ENCODE measurements at places on chromosomes 16 and 17.

DNA sequence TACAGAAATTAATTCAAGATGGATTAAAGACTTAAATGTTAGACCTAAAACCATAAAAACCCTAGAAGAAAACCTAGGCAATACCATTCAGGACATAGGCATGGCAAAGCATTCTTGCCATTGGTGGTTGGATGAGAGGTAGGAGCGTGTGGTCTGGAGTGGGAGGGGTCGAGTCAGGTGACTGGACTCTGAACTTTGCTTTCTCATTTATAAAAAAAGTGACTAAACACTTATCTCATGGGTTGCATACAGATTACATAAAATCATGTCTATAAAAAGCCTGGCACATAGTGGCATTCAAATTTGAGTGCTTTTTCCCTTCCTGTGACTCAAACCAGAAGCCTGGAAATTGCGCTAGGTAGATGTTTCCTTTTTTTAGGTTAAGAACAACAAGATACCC is 159.7 kb upstream of the SHISA6 start:
- DNase-seq = no peak

GRCh38 chr16:706189-707061 is 824 bp upstream of the FBXL16 start:
- no peak for DNase-seq

GRCh38 chr17:6164996-6165395 is 94.8 kb downstream of the WSCD1 start:
- DNase-seq = no peak

DNA sequence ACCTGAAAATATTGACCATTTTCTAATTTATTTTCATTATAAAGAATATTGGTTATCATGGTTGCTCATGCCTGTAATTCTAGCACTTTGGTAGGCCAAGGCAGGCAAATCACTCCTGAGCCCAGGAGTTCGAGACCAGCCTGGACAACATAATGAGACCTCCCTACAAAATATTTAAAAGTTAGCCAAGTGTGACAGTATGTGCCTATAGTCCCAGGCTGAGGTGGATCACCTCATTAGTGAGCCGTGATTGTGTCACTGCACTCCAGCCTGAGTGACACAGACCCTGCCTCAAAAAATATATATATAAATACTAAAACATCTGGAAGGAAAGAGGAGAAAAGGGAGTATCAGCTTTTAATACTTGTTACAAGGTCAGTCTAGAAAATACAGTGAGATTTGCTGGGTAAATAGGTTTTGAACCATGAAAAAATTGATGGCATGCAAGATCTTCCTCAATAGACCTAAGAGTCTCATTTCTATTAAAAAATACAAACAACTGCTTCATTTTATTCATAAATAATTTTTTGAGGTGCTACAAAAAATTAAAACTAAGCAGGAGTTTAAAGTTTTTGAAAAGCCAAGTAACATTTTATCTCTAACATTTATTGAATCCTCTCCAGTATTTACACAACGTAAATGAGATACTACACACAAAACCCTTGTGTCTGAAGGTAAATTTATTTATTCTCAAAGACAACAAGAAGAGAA is 47.7 kb downstream of the TUBD1 start:
- DNase-seq = no peak

DNA sequence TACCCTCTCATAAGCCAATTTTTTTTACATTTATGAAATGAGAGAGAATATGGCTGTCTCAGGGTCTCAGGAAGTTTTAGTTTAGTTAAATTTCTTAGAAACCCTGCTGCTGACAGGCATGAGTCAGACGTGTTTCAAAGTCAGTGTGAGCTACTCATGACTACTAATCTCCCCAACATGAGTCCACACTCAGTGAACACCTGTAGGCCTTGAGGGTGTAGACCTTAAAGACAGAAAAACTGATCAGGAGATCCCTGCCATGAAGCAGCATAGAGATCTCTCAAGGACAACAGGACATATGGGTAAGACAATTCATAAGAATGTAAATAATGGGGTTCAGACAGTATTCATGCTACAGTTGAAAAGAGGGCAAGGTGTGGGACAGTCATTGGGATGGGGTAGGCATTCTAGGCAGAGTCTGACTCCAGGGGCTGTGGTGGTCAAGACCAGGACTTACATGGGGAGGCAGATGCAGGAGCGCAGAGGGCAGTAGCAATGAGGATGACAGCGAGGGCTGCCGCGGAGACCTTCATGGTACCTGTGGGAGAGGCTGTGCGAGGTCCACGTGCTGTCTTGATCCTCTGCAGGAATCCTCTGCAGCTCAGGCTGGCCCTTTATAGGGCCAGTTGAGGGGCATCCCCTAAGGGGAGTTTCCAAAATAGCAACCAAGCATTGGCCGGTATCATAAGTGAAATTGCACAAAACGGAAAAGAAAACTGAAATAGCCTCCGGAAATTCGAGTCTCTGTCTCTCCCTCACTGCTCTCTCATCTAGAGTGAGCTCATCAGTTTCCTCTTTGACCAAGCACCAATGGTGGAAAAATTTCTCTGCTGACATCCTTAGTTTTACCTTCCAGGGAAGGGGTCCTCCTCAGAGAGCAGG is at the start of gene CCL5:
TSS of gene CCL5 (minus strand) at position 588 of the 882 bp plus-strand sequence.
- no peak for DNase-seq

DNA sequence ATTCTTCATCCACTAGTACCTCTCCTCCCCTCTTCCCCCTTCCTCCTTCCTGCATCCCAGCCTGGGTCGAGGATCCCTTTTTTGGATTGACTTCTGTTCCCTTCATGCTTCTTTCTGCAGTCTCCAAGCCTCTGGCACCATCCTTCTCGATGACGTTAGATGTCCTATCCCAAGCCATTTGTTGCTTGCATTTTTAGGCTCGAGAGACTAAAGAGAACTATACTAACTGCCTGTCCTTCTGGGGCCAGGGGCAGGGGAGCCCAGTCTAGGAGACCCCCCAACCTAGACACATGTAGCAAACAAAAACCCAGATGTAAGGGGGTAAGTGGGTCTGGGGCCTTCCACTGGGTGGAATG is 23.9 kb downstream of the UNK start:
- no peak for DNase-seq

DNA sequence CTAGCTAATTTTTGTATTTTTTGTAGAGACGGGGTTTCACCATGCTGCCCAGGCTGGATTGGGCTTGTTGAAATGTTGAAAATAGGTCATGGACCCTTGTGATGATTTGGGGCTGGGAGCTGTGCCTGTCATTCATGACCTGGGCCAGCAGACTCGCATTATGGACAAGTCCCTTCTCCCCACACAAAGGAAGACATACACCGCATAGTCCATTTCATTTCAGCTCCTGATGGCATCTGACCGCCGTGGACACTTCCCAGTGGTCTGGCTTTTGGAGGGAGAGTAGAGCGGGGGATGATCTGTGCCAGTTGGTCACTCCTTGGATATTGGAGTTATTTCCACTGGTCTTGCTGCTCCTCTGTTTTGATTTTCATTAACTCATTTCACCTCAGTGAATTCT is 34.8 kb downstream of the MPRIP start:
- no peak for DNase-seq
